Left kidney (tissue), 8 donors: ENCODE measurements at places on chromosomes 6 and 20. TPM values are rescaled to one million over a fixed set of nuclear protein-coding genes. Genes with fewer than 3 reads are reported as not detected.

The PTCHD4 gene
- polyA plus RNA-seq = 1.8 TPM

The OLIG3 gene
- polyA plus RNA-seq = not detected

The HSPA12B gene
- polyA plus RNA-seq = 11.5 TPM

The ZNF335 gene
- 14.4 TPM for polyA plus RNA-seq
